Adipocyte (in vitro differentiated cells): ENCODE measurements at places on chromosomes 12 and 14.

DNA sequence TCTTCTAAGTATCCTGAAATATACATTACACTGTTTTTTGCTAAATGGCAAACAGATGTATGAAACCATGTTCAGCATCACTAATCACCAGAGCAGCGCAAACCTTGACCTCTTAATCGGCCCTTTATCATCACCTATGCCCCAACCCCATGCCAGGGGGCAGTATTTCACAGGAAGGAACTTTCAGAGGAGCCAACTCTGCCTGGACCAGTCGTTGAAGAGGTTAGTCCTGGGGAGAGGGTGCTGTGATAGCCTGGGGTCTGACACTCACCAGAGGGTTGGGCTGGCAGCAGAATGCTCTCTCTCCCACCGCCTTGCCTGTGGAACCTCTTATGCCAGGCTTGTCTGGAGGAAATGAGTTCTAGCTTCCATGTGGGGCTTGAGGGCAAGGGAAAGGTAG is 411.7 kb downstream of the TMEM117 start:
- DNase-seq: no peak

GRCh38 chr14:105161309-105161708 is 7.3 kb downstream of the JAG2 start:
- DNase-seq: no peak

DNA sequence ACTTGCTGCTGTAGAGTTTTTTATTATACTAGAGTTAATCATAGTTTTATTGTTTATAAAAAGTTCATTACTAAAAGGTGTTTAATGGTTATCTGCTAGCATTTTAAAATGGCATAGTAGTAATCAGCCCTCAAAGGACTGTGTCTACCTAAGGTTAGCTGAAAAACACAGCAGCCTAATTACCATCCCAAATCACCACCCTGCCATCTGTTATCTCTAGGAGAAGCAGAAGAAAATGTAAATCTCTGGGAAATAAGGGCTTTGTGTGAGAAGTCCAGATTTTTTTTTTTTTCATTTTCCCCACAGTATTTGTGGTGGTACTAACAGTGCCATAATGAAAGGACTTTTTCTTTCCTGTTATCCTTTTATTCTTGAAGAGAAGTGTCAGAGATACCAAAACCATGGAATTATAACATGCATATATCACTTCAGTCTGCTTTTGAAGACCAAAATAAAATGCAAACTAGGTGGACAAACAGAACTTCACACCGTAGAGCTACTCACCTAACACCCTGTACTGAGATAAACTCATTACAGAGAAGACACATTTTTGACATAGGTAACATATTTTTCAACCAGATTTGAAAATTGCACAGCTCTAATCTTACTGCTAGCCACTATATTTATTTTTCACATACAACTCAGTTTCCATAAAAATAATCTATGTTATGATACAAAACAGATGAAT is 876.2 kb downstream of the C12orf50 start:
- DNase-seq: peak; percentile 58

- no peak for DNase-seq
Observed at GRCh38 chr14:105205673-105206208, 24.6 kb upstream of the NUDT14 start.

DNA sequence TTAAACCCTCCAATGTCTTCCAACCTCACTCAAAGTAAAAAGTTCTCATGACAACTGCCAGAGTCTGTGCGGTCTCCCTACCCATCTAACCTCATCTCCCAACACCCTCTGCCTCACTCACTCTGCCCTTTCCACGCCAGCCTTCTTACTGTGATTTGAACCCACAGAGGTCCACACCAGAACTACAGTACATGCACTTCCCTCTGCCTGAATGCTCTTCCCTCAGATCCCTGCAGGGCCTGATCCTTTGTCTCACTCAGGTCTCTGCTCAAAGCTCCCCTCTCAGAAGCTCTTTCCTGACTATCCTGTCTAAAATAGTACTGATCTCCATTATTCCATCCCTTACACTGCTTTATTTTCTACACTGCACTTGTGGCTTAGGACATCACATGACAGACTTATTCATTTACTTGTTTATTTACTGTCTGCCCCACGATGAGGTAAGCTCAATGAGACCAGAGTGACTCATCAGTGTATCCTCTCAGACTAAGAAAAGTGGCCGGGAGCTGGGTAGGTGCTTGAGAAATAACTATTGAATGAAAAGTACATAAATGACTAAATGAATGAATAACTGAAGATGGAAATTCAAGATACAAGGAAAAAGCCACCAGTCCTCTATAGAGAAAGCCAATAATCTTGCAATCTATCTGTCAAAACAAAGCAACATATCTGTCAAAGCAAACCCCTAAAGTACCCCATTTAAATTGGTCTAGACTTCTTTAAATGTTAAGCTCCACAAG is 17.1 kb downstream of the POMT2 start:
- DNase-seq: peak; percentile 97

GRCh38 chr12:1350055-1350933 is 244.1 kb downstream of the FBXL14 start:
- peak; percentile 72 for DNase-seq
